Femur (tissue), 1 donor: ENCODE measurements at places on chromosomes 4 and X.

GRCh38 chr4:77617203-77617602 is 11.6 kb downstream of the CXCL13 start:
- no peak for DNase-seq

GRCh38 chrX:117839544-117839943 is 277.1 kb downstream of the KLHL13 start:
- no peak for DNase-seq

GRCh38 chrX:150958177-150958576 is 25.0 kb upstream of the HMGB3 start:
- DNase-seq: peak; percentile 48

GRCh38 chr4:100609810-100610209 is 92.0 kb upstream of the EMCN start:
- DNase-seq: no peak

GRCh38 chr4:17265653-17266052 is 246.2 kb downstream of the QDPR start:
- no peak for DNase-seq

DNA sequence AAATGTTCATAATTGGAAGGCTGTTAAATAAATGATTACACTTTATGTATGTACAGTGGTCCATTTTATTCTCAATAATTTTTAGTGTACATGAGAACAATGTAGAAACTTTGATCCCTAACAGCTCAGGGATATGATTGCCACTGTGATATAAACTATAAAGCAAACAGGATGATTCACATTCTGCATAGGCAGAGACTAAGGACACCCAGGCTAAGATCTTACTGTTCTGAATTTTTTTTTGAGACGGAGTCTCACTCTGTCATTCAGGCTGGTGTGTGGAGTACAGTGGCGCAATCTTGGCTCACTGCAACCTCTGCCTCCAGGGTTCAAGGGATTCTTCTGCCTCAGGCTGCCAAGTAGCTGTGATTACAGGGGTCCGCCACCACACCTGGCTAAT is 186.6 kb downstream of the PDGFC start:
- DNase-seq: no peak

GRCh38 chr4:26289401-26289800 is 31.4 kb upstream of the RBPJ start:
- no peak for DNase-seq

DNA sequence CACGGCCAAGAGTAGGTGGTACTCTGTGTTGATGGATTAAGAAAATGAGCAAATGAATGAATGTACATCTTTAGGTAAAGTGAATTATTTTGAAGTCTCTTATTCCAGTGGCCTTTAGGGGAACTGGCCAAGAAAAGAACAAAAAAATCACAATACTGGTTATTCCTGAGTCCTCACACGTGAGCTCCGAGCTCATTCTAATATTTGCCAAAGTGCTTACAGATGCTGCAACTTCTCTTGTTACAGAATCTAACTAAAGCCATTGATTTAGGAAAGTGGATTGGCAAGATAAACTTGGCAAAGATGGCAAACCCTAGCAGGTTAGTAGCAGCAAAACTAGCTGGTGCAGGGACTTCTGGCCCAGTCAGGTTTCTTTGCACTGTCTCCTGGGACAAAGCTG is 37.6 kb downstream of the IDS start:
- no peak for DNase-seq

DNA sequence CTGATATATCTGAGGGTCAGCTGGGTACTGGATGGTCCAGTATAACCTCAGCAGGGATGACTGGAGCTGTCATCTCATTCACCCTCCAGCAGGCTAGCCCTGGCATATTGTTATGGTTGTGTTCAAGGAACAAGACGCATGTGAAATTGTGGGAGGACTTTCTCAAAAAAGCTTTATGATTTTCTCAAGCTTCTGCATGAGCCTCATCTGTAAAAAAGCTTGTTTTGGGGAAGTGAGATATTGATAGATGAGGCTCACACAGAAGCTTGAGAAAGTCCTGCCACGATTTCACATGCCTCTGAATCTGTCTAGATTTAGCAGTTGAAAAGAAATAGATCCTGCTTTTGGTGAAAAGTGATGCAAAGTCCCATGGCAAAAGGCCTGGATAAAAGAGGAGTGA is 93.4 kb downstream of the SPCS3 start:
- no peak for DNase-seq

DNA sequence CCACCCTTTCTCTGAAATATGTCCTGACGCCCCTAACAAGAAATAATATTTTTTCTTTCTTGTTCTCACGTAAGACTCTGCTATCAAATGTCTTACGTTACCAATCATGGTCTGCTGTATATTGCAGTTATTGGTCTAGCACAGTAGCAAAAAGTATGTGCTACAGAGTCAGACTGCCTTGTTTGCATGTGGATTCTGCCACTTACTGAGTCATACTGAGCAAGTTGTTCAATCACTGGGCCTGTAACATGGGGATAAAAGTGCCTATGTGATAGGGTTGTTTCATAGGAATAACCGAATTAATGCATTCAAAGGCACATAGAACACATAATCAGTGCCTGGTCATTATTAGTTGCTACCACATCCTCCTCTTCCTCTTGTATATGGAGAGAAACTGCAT is 14.1 kb downstream of the RPGR start:
- DNase-seq: no peak

DNA sequence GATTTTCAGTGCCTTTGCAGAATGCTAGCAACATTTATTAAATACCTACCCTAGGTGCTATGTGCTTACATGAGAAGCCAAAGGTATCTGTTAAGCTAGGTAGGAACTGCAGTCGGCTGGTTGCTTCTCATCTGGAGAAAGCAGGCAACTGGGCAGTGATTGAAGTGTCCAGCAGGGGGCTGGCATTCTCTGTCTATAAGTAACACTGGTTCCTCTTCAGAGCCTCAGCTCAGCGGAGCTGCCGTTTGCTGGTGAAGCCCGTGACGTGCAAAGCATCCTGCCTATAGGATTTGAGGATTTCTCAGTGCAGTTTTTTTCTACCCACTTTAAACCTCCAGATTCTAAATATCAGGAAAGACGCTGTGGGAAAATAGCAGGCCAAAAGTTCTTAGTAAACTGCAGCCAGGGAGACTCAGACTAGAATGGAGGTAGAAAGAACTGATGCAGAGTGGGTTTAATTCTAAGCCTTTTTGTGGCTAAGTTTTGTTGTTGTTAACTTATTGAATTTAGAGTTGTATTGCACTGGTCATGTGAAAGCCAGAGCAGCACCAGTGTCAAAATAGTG is at the start of gene GRPR:
Gene GRPR (plus strand): TSS at position 344 of the 565 bp plus-strand sequence. CDS start 389 bp downstream, outside the sequence.
- DNase-seq: peak; percentile 89

GRCh38 chr4:38639242-38639641 is 24.8 kb upstream of the KLF3 start:
- no peak for DNase-seq

DNA sequence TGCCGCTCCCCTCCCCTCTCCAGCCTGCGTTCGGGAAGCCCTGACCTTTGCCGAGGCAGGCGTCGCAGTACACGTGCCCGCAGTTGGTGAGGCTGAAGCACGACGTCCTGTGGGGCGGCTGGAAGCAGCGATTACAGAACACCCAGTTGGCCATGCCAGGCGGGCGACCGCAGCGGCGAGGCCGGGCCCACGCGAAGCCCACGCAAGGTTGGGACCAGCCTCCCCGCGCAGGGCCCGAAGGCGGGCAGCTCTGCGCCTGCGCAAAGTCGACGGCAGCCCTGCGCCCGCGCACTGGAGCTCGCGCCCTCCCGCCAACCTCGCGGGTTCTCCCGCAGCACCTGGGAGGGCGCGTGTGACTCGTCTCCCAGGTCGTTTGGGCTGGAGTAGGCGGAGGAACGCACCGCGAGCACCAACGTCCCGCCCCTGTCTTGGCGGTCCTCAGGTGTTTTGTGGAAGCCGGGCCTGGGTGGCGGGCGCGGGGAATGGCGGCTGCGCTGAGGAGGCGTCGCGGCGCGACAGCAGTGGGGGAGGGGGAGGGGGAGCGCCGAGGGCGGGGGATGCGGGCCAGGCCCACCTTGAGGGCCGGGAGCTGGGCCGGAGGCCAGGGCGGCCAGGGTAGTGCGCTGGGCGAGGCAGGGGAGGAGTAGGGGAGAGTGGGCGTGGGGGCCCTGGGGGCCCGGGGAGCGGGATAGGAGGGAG is at the start of gene RNF212:
Gene RNF212 (minus strand): TSS at position 254 of the 699 bp plus-strand sequence. CDS start 100 bp downstream, at position 154.
- no peak for DNase-seq

- DNase-seq: no peak
These were observed 22.8 kb downstream of the HSD17B13 start for GRCh38 chr4:87299898-87300297.

GRCh38 chrX:35380808-35381700 is 417.1 kb upstream of the MAGEB16 start:
- no peak for DNase-seq

GRCh38 chrX:134694333-134695322 is 36.4 kb upstream of the PLAC1 start:
- no peak for DNase-seq

- no peak for DNase-seq
These were observed 317.7 kb downstream of the INPP4B start for GRCh38 chr4:142528433-142528832.

- peak; percentile 57 for DNase-seq
These were observed 6.0 kb downstream of the SLC2A9 start for GRCh38 chr4:10015140-10015753.

- no peak for DNase-seq
These were observed 1041.0 kb upstream of the TENM3 start for GRCh38 chr4:181202240-181202639.
